ENCODE measurements at places on chromosomes 3 and 15.

DNA sequence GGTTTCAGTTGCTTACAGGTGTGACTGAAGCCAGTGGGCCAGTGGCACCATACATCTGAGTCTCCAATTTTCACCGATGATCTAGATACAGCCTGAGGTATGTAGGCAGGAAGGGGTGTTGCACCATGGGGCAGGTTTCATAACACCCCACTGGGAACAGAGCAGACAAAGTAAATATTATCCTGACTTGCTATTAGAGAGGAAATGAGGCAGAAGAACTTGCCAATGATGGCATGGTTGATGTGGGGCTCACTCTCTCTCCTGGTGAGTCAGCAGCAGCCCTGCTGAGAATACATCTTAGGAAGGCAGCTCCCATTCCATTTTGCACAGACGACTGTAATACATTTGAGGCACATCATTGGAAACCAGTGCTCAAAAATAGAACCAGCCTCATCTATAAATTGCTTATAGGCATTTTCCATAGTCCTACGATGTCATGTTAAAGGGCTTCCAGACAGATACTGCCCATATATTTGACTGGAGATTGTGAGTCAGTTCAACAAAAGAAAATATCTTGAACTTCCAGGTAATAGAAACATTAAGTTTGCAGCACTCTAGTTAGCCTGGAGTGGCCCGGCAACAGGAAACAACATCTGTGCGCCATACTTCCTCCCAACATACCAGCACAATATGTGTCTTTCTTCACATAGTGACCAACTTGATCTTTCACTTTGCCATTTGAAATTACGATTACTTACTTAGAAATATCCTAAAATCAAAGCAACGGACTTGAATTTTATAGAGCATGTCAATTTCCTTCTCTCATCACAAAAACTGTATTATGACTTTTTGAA is 175.5 kb downstream of the NECTIN3 start:
- DNase-seq, result no peak

DNA sequence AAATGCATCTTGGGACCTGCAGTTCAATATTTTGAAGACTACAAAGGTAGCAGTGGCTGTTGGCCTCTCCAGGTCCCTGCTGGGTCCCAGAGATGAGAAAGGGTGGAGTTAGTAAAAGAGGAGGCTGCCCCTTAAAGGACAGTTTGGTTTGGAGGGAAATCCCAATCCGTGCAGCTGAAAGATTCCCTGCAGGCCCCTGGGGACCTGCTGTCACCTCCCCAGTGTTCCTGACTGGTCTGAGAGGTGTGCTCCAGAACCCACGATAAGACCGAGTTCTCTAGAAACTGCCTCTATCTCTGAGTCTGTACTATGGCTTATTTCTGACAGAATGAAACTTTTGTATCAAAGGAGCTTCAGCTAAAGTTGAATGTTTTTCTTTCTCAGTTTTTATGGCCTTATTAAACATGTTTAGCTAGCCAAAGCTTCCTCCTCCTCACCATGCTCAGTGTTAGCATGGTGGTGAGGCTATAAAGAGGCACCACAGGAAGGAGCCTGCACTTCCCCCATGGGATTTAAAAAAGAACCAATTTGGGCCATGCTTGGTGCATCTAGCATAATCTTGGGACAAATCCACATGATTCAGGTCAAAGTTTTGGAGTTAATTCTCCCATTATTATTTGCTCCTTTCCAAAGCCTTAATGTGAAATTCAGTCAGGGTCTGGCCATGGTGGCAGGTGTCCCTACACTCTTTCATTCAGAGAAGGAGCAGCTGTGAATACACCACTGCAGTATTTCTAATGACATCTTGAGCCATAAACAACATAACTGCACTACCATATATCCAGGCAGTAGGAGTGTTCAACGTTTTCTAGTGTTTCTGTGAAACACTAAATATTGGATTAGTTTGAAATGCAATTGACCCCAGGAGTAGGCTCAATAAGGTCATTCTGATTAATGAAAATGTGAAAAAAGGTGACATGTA is 74.4 kb downstream of the ATP1B3 start:
- no peak for DNase-seq

GRCh38 chr15:68541743-68542142 is 37.0 kb upstream of the CORO2B start:
- no peak for DNase-seq

GRCh38 chr3:50365842-50366220 is 6.5 kb upstream of the TMEM115 start:
- no peak for DNase-seq

- no peak for DNase-seq
Measured at GRCh38 chr15:20348291-20348899, 193.2 kb downstream of the GOLGA6L6 start.

GRCh38 chr3:43217633-43218032 is 68.7 kb upstream of the SNRK start:
- DNase-seq, result no peak

DNA sequence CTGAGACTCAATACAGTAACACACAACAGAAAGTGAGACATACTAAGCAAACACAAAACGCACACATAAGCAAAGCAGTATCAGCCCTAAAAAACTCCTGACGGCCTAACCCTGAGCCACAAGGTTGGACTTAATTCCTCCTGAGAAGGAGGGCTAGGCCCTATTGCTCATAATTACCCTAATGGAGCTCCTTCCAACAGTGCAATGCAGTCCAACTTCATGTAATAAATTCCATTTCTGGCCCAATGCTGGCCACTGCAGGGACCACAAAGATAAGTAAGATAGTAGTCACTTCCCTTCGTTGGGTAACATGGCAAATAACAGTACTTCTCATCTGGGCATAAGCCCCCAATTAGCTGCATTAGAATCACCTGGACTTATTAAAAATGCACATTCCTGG is 4.2 kb downstream of the VPS39 start:
- no peak for DNase-seq

GRCh38 chr3:20405744-20406143 is 219.7 kb upstream of the SGO1 start:
- DNase-seq, result no peak

DNA sequence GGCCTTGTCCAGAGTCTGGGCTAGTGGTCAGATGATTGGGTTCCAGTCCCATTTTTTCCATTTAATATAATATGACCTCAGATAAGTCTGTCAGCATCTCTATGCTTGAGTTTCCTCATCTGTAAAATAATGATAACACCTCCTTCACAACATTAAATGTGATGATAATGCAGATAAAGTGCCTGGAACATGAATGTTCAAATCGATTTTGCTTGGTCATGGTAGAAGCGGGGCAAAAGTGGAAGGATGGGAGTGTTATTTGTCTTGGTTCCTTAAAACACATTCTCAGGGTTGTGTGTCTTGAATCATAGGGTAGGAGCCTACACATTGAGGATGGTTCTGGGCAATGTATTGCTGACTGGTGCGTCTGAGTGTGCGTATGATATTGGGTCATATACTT is 16.9 kb downstream of the ARIH2 start:
- no peak for DNase-seq

DNA sequence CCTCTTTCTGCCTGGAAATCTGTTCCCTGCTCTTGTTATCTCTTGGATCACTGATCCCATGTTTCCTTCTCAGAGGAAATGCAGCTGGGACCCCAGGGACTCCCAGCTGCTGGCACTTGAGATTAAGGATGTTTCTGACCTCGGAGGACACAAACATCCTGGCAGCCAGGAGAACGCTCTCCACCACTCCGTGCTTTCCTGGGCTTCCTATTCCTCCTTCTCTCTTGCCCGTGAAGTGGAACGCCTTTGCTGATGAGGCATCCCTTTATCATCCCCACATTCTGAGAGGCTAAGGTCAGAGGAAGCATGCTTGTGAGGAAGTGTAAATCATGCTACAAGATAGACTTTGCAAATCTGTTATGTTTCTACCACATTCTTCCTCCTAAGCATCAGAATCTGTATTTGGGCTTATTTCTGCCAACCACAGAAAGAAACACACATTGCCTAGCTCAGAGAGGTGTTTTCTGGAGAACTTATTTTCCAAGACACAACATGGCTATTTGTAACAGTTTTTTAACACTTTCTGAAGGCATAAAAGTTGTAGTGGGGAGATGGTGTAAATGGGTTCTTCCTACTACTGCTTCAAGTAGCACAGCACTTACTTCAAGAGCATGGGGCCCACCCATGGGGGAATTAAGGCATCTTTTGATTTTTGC is 25.6 kb upstream of the LDHAL6B start:
- DNase-seq, result no peak

DNA sequence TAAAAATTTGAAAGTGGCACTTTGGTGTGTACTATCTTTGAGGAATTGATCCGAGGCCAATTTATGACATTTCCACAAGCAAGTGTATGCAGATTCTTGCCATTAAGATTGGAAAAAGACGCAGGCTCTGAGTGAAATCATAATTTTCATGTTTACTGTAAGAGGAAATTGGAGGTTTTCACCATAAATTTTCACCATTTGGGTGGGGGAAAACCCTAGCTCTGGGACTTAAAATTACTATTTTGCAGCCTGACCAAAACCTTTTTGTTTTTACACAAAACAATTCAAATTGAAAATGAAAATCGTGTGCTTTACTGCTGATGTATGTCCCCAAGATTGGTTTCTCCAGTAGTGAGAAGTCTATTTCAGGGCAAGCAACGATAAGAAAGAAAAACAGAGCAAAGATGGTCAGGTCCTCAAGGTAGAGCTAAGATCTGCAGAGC is 282.6 kb downstream of the FOXP1 start:
- no peak for DNase-seq

DNA sequence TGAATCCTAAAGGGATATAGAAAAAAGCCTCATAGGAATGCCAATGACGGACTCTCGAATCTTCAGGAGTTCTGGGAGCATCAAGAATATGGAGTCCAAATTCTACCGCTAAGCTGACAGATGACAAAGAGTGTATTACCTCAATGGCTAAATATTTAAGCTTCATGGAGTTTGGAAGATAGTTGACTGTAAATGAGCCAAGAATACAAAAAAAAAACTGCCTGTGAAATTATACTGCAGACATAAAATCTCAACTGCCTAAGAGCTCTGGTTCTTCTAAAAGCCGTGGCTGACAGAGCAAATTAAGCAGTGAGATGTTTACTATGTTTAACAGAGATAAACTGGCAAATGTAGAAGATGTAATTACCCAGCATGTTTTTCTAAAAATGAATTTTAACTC is 140.0 kb downstream of the GADL1 start:
- peak; percentile 55 for DNase-seq

- peak; percentile 26 for DNase-seq
Measured at GRCh38 chr3:172154768-172155664, 115.6 kb downstream of the FNDC3B start.

- DNase-seq, result no peak
Measured at GRCh38 chr15:96838081-96838480, 507.6 kb downstream of the NR2F2 start.

GRCh38 chr15:80405554-80405850 is 1.3 kb downstream of the ARNT2 start:
- no peak for DNase-seq

GRCh38 chr15:83380682-83381081 is 66.5 kb upstream of the SH3GL3 start:
- DNase-seq, result peak; percentile 14

GRCh38 chr3:9135930-9136525 is 113.4 kb downstream of the SRGAP3 start:
- DNase-seq, result no peak

DNA sequence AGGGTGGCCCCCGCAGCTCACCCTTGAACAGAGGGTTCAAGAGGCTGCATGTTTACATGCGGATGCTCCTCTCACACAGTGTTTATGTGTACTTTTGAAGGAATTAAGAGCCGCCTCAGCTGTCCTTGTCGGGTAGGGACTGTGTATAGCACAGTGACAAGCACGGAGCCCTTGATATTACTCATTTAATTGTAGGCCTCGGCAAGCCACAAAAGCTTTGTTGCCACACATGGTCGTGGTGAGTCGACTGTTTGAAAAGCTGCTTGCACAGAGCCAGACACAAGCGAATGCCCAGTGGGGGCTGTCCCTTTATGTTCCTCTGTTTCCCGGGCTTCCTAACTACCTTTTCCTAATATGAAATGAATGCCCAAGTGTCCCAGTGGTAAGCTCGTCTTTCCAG is 4.5 kb downstream of the ESYT3 start:
- no peak for DNase-seq

DNA sequence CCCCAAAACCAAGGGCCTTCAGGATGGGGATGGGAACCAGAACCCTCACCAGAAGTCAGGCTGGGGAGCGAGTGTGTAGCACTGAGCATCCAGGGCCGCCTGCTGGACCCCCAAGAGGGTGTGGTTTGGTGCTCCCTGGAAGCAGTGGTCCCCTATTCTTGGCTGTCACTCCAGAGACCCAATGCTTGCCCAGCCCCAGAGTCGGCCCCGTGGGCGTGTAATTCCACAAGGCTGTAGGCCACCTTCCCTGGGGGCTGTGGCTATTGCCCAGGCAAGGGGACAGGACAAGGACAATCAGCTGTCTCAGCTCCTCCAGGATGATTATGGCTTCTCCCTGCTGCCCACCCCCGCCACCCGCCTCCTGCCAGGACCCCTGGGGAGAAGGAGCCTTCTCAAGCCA is 14.5 kb downstream of the IGDCC3 start:
- no peak for DNase-seq

- no peak for DNase-seq
Measured at GRCh38 chr3:102400142-102400541, 34.7 kb upstream of the ZPLD1 start.

DNA sequence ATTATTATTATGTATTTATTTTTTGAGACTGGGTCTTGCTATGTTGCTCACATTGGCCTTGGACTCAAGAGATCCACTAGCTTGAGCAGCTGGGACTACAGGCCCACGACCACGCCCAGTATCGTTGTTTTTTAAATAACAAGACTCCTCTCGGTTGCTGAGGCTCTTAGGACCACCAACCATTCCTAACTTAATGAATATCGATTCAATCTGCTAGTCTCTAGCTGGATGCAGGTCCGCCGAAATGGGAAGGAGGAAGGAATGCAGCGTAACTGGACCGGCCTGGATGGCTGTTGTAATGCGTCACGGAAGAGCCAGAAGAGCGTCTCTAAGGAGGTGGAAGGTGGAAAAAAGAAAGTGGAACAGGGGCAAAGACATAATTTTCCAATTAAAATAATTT is 1.7 kb downstream of the ANXA2 start:
- peak; percentile 49 for DNase-seq

- DNase-seq, result no peak
Measured at GRCh38 chr3:128098234-128098633, 25.4 kb downstream of the RUVBL1 start.

DNA sequence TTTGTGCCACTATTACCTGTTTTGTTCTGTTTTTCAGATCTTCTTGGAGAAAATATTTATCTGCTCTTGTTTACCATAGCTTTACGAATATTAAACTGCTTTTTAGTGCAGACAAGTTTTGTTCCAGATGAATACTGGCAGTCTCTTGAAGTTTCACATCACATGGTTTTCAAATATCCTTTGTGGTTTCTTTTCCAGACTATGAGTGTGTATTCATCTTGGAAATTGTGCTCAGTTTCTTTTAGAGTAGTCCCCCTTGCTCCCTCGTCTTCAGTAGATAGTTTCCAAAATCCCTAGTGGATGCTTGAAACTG is 1.2 kb downstream of the PIGB start:
- DNase-seq, result no peak
